ENCODE measurements at places on chromosomes 1 and 21. TPM values are rescaled to one million over a fixed set of nuclear protein-coding genes. Genes with fewer than 3 reads are reported as not detected.

The KIF26B gene
- 0.28 TPM for total RNA-seq

DNA sequence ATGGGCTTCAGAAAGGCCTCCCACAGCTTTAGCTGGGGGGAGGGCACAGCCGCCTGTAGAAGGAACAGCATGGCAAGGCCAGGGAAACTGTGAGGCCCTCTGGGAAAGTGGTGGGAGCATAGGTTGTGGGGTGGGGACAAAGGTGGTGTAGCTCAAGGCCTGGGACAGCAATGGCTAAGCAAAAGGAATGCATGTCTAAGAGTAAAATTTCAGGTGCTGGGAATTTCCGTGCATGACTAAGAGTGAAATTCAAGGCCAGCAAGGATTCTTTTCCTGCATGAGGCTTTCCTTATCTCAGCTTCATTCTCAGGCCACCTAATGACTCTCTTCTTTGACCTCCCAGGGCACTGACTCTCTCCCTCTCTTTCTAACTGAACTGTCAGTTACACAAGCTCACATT, 86.5 kb upstream of the WNT4 start:
- H3K36me3 ChIP-seq: no peaks in the 10 kb centered on the region
- no peaks in the 10 kb centered on the region for H3K27me3 ChIP-seq
- no peak for DNase-seq

DNA sequence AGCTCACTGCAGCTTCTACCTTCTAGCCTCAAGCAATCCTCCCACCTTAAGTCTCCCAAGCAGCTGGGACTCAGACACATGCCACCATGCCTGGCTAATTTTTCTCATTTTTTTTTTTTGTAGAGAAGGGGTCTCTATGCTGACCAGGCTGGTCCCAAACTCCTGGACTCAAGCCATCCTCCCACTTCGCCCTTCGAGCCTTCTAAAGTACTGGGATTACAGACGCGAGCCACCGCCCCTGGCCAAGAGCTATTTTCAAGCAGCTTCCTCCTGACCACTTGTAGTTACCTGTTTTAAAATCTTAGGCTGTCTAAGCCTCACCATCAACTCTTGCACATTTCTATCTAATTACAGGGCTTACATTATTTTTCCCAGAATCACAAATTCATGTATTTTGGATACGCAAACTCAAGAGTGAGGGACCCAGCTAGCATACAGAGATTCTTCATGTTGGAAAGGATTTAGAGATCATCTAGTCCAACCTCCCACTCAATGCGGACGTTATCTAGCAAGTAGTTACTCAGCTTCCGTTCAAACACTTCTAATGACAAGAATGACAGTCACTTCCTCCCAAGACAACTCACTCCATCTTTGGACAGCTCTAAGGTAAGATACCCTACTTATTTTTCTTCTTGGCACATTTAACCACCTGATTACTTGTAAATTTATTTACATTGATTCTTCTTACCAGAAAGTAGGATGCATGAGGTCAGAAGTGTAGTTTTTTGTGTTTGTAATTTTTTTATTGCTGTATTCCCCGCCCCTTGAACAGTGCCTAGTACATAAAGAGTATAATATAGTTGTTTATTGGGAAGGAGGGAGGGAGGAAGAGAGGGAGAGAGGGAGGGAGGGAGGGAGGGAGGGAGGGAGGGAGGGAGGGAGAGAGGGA, 65.4 kb downstream of the LUZP1 start:
- no peak overlapping the region for H3K4me3 ChIP-seq
- no peaks in the 10 kb centered on the region for H3K36me3 ChIP-seq
- no peak overlapping the region for H3K27ac ChIP-seq
- H3K4me1 ChIP-seq: no peaks in the 10 kb centered on the region

DNA sequence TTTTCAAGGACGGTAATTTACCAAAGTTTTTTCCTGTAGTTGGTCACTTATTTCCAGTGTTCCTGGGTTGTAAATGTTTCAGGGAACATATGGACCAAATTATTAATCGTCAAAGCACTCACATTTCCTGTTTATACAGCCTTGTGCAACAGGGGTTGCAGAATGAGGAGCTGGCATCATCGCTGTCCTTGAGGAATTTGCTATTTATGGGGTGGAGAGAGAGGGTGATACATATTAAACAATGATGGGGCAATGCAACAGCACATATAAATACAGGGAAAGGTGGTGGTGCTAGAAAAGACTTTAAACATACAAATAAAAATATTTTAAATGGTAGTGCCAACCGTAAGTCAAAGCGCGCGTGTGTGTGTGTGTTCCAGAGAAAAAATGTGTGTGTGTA, 369.8 kb downstream of the NPHP4 start:
- H3K27me3 ChIP-seq: no peaks in the 10 kb centered on the region
- H3K4me3 ChIP-seq: no peak overlapping the region
- no peak overlapping the region for H3K27ac ChIP-seq
- no peaks in the 10 kb centered on the region for H3K36me3 ChIP-seq

GRCh38 chr1:10257851-10258250, 47.5 kb downstream of the KIF1B start:
- H3K27me3 ChIP-seq: no peaks in the 10 kb centered on the region
- H3K27ac ChIP-seq: no peak overlapping the region
- DNase-seq: no peak
- peaks cover 14% of the 10 kb centered on the region for H3K4me1 ChIP-seq
- H3K36me3 ChIP-seq: peaks cover 19% of the 10 kb centered on the region

Measured in pancreas (tissue), 10 donors.